ENCODE measurements at places on chromosomes 1 and 21.
A peak's percentile ranks its signal among the peaks of the same experiment; 100 is the strongest.

- no peak for DNase-seq
Observed at GRCh38 chr1:168477792-168478191, 66.0 kb downstream of the XCL2 start.

GRCh38 chr1:52978045-52978444 lies 51.0 kb downstream of the SCP2 start:
- DNase-seq = no peak

DNA sequence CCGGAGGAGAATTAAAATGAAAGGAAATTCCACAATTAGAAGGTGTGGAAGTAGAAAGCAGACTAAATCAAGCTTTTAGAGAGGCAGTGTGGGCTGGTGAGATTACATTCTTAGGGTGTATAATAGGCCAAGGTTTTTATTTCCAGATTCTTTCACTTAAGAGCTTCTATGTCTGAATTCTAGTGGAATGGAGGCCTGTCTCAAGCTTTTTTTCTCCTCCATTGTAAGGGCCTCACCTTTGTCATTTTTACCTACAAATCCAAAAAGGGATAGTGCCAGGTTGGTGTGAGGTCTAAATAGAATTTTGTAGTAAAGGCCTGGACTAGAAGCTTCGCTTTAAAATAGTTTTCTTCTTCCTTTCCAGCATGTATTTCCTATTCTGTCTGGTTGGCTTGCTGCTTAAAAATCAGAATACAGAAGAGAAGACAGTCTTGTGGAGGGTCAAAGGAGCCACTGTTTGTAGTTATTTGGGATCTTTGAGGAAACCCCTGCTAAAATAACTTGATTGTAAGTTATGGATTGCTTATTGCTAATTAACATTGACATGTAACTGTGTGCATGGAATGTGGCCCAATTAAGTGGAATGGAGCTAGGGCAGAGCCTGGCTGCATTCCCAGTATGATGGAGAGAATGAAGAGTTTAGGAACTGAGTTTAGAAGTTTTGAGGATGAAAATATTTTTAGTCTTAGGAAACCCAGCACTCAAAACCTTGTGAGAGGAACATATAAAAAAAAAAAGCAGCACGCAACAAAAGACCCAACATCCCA lies 162.5 kb upstream of the B3GALT2 start:
- no peak for DNase-seq

DNA sequence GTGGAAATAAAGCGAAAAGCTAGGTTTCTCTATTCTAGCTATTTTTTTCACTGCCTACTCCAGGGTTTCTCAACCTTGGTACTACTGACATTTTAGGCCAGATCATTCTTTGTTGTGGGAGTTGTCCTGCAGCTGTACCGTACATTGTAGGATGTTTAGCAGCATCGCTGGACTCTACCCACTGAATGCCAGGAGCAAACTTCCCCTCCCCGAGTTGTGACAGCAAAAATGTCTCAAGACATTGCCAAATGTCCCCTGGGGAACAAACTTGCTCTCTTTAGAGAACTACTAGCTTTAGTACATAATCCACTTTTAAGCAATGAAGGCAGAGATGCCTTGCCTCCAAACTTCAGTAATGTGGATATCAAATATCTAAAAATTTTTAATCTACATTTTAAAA lies 122.8 kb downstream of the PLPPR5 start:
- DNase-seq = no peak

DNA sequence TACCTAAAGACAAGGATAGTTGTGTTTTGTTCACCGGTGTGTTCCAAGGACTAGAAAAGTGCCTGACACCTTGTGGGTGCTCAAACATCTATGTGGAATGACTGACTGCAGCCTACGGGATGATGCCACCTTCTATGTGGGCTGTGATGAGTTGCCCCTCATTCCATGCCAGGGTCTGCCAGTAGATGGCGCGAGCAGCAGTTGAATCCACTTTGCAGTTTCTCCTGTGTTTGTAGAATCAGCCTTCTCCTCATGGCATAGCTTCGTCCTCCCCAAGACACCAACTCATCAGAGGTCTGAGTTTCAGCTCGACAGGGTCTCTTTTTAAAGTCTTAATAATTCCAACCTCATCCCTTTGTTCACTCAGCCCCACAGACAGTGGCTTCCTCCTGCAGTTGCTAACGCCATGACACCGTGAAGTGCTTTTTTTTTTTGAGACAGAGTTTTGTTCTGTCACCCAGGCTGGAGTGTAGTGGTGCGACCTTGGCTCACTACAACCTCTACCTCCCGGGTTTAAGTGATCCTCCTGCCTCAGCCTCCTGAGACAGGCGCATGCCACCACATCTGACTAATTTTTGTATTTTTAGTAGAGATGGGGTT lies 133.7 kb downstream of the CAPN8 start:
- peak; percentile 10 for DNase-seq

GRCh38 chr21:15206514-15206913 lies 141.7 kb upstream of the NRIP1 start:
- no peak for DNase-seq

DNA sequence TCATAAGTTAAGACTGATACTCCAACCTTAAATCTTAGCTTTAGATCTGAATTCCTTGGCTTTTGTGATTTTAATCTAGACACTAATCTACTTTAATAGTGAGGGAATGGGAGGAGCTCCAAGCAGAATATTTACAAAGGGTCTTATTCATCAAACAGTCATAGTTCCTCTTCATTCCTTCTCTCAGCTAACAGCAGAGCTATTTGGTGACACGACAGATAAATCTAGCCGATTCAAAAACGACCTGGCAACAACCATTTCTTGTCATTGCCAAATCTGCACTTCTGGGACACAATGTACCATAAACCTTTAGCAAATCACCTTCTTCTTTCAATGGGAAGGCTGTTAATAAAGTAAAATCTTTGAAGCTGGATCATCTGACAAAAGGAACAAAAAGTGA lies 52.8 kb upstream of the FOXD3 start:
- DNase-seq = no peak

- DNase-seq = no peak
Observed at GRCh38 chr21:21200103-21200938, 202.1 kb downstream of the NCAM2 start.

GRCh38 chr21:41830764-41831452 lies 48.2 kb downstream of the PRDM15 start:
- DNase-seq = no peak

- DNase-seq = no peak
Observed at GRCh38 chr1:246001837-246002230, 505.2 kb downstream of the SMYD3 start.

- no peak for DNase-seq
Observed at GRCh38 chr1:225651872-225652728, 823 bp downstream of the ENAH start.

- DNase-seq = no peak
Observed at GRCh38 chr1:69191335-69191734, 376.4 kb upstream of the LRRC7 start.

DNA sequence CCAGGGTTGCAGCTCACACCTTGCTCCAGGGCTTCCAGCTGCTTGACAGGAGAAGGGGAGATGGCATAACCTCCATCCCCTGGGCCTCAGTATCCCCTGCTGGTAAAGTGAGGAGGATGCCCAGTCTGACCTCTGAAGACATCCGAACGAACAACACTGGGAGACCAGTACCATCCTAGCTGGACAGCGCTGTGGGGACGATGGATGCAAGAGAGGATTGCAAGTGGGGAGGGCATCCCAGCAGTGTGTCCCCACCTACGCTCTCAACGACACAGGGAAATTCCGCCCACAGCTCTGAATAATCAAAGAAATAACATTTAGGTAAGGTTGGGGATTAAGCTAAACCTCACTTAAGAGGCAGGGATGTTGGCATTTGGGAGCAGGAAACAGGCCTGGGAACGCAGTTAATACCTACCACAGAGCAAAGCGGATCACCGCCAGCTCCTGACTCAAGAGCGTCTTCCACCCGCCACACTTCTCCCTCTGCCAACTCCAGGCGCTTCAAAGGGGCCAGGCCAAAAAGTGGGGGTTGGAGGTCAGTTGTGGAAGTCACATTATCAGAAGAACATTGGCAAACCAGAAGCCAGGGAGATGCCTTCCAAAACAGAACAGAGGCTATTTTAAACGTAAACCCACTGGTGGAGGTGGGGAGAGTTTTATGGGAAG lies 47.6 kb downstream of the SSBP3 start:
- DNase-seq = no peak

DNA sequence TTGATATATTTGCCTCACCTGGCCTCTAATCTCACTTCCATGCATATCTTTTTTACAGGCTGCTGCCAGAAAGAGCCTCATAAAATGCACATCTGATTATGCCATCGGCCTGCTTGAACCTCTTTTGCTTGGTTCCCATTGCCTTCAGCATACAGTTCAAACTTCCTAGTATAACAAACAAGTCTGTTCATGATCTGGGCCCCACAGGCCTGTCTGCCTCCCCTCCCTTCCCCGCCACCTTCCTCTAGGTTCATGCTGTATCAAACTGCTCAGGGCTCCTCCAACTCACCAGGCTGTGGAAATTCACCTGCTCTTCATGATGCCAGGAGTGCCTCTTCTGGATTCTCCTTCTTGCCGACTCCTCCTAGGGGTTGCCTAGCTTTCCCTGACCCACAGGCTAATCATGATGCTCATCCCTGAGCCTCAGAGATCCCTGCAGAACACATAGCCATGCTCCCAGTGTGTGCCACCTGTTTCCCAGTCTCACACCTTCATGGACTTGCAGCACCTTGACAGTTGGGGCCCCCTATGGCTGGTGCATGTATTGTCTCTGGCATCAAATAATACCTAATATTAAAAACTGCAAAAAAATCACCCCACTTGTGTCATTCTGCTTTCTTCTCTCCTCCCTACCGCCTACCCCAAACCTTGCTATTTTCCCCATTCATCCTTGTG lies 33.7 kb upstream of the CD2 start:
- no peak for DNase-seq

- no peak for DNase-seq
Observed at GRCh38 chr1:8602471-8603219, 214.8 kb downstream of the RERE start.

DNA sequence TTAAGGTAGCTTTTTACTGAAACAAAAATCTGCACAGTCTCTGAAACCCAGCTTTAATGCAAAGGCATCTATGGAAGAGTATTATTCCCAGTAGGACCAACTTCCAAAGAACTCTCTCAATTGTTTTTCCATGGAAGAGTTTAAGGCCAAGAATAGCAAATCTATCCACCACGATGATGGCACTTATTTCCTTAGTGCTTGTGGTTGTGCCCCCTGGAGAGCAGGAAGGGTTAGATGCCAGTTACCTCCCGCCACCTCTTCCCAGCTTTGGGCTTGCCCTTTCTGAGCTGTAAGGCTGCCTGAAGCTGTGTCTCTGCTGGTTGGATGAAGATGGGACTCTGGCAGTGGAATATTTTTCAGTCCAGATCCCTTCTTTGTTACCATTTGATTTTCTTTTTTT lies 4.8 kb upstream of the ATP1A1 start:
- DNase-seq = no peak

GRCh38 chr1:152759453-152760173 lies 1.8 kb downstream of the KPRP start:
- DNase-seq = no peak

DNA sequence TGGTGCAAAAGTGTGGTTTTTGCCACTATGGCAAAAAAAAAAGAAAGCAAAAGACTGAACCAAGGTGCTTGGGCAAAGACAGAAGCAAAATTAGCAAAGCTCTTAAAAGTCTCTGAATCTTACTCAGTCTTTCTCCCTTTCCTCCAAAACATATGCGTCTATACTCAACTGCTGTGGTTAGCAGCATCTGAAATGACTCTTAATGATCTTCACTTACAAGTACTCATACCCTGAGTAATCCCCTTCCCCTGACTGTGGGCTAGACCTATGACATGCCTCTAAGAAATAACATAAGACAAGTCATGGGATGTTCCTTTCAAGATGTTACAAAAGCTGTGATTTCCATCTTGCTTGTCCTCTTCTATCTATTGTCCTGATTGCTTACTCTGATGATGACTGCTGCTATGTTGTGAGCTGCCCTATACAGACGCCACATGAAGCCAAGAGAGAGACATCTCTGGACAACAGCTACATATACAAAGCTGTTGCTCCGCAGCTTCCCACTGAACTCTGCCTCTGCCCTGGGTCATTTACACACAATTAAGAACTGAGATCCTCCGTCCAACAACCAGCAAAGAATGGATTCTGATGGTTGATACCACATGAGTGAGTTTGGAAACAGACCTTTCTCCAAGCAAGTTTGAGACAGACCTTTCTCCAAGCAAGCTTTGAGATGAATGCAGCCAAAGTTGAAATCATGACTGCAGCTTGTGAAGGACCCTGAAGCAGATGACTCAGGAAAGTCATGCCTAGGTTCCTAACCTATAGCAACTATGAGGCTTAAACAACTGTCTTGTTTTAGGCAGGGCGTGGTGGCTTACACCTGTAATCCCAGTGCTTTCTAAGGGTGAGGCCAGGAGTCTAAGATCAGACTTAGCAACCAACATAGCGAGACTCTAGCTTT lies 55.2 kb downstream of the PUM1 start:
- no peak for DNase-seq

DNA sequence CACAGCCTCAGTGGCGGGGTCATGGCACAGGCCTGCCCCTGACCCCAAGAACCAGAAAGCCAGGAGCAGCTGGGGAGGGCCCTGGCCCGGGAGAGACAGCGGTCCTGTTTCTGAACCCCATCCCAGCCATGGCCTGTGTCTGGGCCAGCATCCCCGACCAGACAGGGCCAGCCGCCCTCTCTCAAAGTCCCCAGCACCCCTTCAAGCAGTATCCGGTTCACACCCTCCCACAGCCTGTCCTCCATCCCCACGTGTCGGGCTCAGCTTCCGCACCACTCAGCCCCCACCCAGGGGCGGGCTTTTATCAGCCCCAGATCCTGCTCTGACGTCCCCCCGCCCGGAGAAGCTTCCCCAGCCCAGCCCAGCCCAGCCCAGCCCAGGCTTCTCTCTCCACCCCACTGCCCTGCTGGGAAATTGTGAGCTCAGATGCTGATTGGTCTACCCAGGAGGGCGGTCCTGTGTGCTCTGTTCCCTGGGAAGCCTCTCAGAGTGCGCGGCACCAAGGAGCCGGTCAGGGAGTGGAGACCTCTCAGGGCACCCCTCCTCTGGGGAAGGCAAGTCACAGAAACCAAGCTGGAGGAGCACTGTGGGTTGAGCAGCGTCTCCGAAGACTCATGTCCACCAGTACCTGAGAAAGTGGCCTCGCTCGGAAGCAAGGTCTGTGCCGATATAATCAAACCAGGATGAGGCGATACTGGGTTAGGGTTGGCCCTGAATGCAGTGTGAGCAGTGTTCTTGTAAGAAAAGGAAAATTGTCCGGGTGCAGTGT lies 4.7 kb upstream of the FAAP20 start:
- peak; percentile 68 for DNase-seq

- DNase-seq = no peak
Observed at GRCh38 chr1:221695301-221695700, 46.6 kb downstream of the DUSP10 start.
